ENCODE measurements at places on chromosomes 1 and 21.

- no peak overlapping the region for H3K4me3 ChIP-seq
- no peaks in the 10 kb centered on the region for H3K4me1 ChIP-seq
- no peak for DNase-seq
- H3K36me3 ChIP-seq: peaks cover 8% of the 10 kb centered on the region
- H3K27ac ChIP-seq: no peak overlapping the region
- H3K27me3 ChIP-seq: no peaks in the 10 kb centered on the region
These were observed 248.2 kb upstream of the TPTE start for GRCh38 chr21:10273196-10273595.

DNA sequence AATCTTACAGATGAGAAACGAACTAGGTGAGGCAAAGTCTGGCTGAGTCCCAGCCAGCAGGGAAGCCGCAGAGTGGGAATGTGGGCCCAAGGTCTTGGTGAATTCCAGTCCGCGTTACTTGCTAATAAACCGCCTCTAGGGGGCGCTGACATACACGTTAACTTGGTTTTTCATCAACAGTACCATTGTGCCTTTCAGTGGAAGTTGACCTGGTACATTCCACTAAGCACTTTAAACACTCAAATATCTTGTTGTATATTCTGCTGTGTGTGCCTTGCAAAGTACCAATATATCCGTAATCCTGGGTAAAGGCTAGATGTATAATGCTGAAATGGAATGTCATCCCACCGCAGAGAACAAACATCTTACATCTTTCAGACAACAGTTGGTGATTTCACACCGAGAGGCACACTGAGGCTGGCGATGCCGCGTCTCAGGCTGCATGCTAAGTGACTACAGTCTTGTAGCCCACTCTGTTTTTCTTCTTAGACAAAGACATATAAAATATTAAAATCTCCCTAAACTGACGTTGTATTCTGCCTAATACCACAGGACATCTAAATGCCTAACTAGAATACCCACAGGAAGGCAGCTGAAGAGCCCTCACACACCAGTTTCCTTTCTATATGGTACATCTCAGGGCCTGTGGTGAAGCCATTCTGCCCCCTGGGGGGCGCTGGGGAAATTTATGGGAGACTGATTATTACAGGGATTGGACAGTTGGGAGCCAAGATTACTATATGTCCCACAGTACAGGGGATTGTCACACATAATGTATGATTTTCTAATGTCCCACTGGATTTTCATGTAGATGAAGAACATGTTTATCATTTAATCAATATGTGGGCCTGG lies 49.2 kb upstream of the C1orf198 start:
- H3K36me3 ChIP-seq: peaks cover 11% of the 10 kb centered on the region
- no peak overlapping the region for H3K4me3 ChIP-seq
- peaks cover 13% of the 10 kb centered on the region for H3K4me1 ChIP-seq

DNA sequence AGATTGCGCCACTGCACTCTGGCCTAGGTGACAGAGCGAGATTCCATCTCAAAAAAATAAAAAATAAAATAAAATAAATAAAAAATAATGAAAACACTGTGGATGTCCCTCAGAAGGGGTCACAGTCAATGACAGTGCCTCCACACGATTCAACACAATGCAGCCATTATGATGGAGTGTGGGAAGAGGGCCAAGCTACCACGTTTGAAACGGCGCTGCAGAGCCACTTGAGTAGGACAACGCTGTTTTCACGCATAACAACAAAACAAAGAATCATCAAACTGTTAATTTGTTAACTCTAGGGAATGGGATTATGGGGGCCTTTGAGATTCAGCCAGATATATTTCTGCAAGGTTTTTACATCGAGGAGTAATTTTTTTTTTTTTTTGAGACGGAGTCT lies 36.5 kb downstream of the NKAIN1 start:
- peak overlapping the region; percentile 93 for H3K27ac ChIP-seq
- H3K27me3 ChIP-seq: no peaks in the 10 kb centered on the region
- no peak overlapping the region for H3K4me3 ChIP-seq
- H3K36me3 ChIP-seq: no peaks in the 10 kb centered on the region
- no peak for DNase-seq
- H3K4me1 ChIP-seq: peaks cover 30% of the 10 kb centered on the region

- no peak overlapping the region for H3K27ac ChIP-seq
- no peaks in the 10 kb centered on the region for H3K4me1 ChIP-seq
- DNase-seq: no peak
- no peak overlapping the region for H3K4me3 ChIP-seq
- H3K27me3 ChIP-seq: peaks cover 3% of the 10 kb centered on the region
These were observed 113.0 kb upstream of the ERG start for GRCh38 chr21:38611277-38611676.

DNA sequence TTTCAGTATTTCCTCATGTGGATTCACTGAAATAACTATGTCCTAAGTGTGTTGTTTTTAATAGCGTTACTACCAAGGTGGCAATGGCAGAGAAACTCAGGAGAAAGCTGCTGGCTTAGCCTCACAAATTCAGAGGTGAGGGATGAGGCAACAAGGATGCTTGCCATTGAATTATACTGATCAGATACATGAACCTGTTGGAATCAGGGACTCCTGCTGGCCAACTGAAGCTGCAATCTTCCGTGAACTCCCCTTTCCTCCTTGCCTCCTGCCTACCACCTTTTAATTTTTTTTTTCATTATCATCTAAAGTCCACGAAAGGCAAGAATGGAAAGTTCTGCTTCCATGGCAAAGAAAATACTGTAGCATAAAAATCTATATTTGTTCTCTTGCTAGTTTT lies 254.7 kb downstream of the NFIA start:
- no peaks in the 10 kb centered on the region for H3K36me3 ChIP-seq
- no peak overlapping the region for H3K4me3 ChIP-seq
- H3K27me3 ChIP-seq: peaks cover 22% of the 10 kb centered on the region
- peaks cover 25% of the 10 kb centered on the region for H3K4me1 ChIP-seq

DNA sequence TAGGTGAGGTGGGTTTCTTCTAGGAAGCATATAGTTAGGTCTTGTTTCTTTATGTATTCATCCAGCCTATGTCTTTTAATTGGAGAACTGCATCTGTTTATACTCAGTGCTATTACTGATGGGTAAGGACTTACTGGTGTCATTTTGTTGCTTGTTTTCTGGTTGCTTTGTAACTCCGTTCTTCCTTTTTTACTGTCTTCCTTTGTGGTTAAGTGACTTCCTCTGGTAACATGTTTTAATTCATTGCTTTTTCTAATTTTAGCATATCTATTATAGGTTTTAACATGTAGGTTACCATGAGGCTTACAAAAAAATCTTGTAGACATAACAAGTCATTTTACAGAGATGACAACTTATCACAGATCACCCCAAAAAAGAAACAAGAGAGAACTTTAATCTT lies 160.8 kb downstream of the VAV3 start:
- peaks cover 14% of the 10 kb centered on the region for H3K4me1 ChIP-seq
- peaks cover 3% of the 10 kb centered on the region for H3K36me3 ChIP-seq
- H3K27me3 ChIP-seq: no peaks in the 10 kb centered on the region
- H3K27ac ChIP-seq: no peak overlapping the region

GRCh38 chr1:203069030-203069747 lies 16.6 kb downstream of the MYOG start:
- H3K4me1 ChIP-seq: peaks cover 17% of the 10 kb centered on the region
- H3K27ac ChIP-seq: no peak overlapping the region
- no peaks in the 10 kb centered on the region for H3K36me3 ChIP-seq
- no peak for DNase-seq
- H3K4me3 ChIP-seq: no peak overlapping the region

DNA sequence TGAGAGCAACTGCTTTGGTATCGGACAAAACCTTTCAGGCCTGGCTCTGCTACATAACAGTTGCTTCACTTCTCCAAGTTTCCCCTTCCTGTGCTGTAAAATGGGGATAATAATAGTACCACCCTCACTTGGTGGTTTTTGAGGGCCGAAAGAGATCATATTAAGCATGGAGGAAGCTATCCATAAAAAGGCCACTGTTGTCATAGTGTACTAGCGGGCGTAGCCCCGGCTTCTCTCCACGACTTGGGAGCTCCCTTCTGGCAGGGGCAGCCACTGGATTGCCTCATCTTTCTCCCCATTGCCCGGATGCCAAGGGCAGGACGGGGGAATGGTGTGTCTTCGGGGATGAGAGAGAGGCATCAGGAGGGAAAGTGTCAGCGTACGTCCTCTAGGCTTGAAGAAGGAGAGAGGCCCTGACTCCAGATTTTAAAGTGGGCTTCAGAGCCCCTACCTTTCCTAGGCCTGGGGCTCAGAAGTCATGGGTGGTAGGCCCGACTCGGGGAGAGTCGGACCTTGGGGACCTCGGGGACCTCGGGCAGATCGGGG lies 548 bp upstream of the MFSD2A start:
- no peak overlapping the region for H3K27ac ChIP-seq
- H3K36me3 ChIP-seq: no peaks in the 10 kb centered on the region
- H3K4me3 ChIP-seq: peak overlapping the region; percentile 96
- H3K4me1 ChIP-seq: peaks cover 38% of the 10 kb centered on the region
- peaks cover 4% of the 10 kb centered on the region for H3K27me3 ChIP-seq

DNA sequence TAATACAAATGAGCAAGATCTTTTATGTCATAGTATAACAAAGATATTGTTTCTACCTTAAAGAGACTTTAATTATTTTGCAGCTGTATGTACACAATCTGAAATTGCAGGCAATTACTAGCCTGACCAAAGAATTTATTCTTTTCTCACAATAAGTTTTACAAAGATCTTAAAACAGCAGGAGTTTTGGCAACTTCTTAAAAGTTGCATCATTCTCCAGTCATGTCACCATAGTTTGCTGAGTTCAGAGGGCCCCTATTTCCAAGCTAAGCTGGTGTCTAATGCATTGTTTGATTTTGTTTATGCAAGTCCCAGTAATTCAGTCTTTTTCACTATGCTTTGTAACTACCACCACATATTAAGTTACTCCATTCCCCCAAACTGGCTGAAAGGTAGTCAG lies 114.8 kb downstream of the DNAH14 start:
- peaks cover 2% of the 10 kb centered on the region for H3K36me3 ChIP-seq
- H3K27ac ChIP-seq: no peak overlapping the region
- no peaks in the 10 kb centered on the region for H3K4me1 ChIP-seq
- DNase-seq: no peak
- H3K27me3 ChIP-seq: no peaks in the 10 kb centered on the region

- no peak overlapping the region for H3K27ac ChIP-seq
- H3K27me3 ChIP-seq: no peaks in the 10 kb centered on the region
- no peak overlapping the region for H3K4me3 ChIP-seq
- no peak for DNase-seq
- H3K4me1 ChIP-seq: peaks cover 19% of the 10 kb centered on the region
These were observed 189.1 kb downstream of the RASAL2 start for GRCh38 chr1:178282949-178283367.

DNA sequence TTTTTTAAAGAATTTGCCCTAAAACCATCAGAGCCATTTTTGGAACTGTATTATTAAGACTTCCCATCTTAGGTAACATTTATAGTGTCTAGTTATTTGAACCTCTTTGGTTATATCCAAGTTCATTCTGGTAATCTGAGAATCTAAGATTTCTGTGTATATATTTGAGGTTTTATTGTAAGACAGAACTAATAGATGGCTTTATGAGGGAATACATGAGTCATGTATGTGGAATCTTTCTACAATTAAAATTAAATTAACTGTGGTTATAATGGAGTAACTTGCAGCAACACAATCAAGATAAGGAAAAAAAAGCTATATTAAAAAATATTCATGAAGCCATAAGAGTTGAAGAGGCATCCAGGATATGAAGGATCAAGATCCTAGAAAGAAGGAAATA lies 92.1 kb downstream of the UBE2U start:
- H3K27ac ChIP-seq: no peak overlapping the region
- no peaks in the 10 kb centered on the region for H3K4me1 ChIP-seq
- no peak for DNase-seq
- H3K36me3 ChIP-seq: no peaks in the 10 kb centered on the region
- no peaks in the 10 kb centered on the region for H3K27me3 ChIP-seq

- no peak overlapping the region for H3K27ac ChIP-seq
- no peak for DNase-seq
- peaks cover 60% of the 10 kb centered on the region for H3K27me3 ChIP-seq
- peaks cover 6% of the 10 kb centered on the region for H3K36me3 ChIP-seq
These were observed 2.1 kb downstream of the PCP4L1 start for GRCh38 chr1:161260376-161261260.

DNA sequence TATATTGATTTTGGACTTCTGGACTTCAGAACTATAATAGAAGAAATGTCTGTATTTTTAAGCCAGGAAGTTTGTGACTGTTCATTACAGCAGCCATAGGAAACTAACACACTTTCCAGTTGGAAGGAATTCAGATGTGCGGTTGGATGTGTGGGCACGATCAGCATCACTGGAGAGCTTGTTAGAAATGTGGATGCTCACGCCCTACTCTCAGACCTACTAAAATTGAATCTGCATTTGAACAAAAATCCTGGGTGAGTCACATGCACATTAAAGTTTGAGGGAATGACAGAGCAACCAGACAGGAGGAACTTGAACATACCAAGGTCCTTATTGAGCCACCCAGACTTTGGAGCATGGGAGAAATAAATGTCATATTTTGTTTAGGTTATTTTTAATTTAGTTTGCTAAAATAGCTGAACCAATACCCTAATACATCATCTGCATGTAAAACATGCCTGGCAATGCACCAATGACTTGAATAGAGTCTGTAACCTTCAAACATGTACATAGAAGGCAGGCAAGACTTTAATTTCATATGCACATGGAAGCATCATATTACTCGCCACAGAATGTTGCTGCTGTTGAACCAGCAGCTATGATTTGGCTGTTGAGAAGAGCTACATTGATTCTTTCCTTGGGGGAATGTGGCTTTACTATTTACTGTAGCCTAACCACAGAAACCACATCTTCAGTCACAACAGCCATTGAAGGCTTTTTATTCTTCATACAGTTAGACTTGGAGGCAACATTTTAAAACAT lies 346.2 kb downstream of the BARHL2 start:
- no peak for DNase-seq
- no peaks in the 10 kb centered on the region for H3K27me3 ChIP-seq
- H3K27ac ChIP-seq: no peak overlapping the region
- no peaks in the 10 kb centered on the region for H3K4me1 ChIP-seq

GRCh38 chr1:227780101-227781044 lies 35.1 kb upstream of the PRSS38 start:
- no peaks in the 10 kb centered on the region for H3K36me3 ChIP-seq
- DNase-seq: no peak
- H3K27me3 ChIP-seq: peaks cover under 1% of the 10 kb centered on the region
- H3K4me3 ChIP-seq: no peak overlapping the region
- no peak overlapping the region for H3K27ac ChIP-seq
- peaks cover 5% of the 10 kb centered on the region for H3K4me1 ChIP-seq

GRCh38 chr1:201850053-201850397 lies 21.1 kb downstream of the IPO9 start:
- no peaks in the 10 kb centered on the region for H3K27me3 ChIP-seq
- no peak for DNase-seq
- H3K4me3 ChIP-seq: no peak overlapping the region
- H3K27ac ChIP-seq: no peak overlapping the region
- peaks cover 8% of the 10 kb centered on the region for H3K36me3 ChIP-seq

DNA sequence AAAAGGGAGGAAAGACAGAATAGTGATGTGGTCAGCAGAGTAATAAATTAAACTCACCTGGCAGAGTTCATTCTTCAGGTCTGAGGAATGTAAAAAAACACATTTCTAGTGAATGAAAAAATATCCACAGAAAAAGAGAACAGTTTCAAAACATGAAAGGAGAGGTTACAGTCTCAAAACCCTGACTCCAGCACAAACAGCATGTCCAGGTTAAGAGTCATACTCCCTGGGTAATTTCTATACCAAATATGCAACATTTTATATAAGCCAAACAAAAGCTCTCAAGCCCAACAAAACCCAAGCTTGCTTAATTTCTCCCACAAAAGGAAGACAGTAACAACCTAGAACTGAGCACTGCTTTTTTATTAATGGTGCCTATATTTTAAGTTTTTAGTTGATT lies 173.0 kb downstream of the NTMT2 start:
- H3K4me1 ChIP-seq: no peaks in the 10 kb centered on the region
- H3K36me3 ChIP-seq: no peaks in the 10 kb centered on the region
- DNase-seq: no peak
- H3K27ac ChIP-seq: no peak overlapping the region
- peaks cover 3% of the 10 kb centered on the region for H3K27me3 ChIP-seq

All from neural crest cell (in vitro differentiated cells).